ENCODE measurements at places on chromosomes 5 and 9.

- DNase-seq: no peak
Measured at GRCh38 chr9:14342736-14343135, 28.8 kb upstream of the NFIB start.

DNA sequence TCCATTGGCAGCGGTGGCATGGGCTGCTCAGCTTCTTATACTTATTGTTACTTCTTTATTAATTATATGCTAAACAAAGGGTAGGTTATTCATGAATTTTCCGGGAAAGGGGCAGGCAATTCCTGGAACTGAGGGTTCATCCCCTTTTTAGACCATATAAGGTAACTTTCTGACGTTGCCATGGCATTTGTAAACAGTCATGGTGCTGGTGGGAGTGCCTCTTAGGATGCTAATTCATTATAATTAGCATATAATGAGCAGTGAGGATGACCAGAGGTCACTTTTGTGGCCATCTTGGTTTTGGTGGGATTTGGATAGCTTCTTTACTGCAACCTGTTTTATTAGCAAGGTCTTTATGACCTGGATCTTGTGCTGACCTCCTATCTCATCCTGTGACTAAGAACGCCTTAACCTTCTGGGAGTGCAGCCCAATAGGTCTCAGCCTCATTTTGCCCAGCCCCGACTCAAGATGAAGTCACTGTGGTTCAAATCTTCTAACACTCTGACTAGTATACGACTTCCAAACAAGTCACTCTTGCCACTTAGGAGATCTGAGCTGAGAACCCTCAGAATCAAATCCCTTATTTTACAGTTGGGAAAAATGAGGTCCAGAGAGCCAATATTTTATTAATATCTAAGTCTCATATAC, 237.5 kb downstream of the TRIM32 start:
- DNase-seq: no peak

DNA sequence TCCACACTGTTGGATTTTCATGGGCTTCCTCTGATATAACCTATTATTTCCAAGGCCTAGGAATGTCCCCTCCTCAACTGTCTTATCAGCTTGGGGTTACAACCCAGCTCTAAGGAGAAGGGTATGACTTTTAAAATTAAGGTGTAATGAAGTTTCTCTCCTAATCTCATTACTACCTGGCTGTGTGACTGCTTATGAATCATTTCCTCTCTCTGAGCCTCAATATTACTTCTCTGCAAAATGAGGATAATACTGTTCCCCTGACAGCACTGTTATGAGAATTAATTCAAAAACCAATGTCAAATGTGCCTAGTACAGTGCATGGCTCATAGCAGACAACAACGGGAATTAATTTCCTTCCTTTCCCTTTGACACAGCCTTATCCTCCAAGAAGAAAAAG, 118.9 kb downstream of the NR6A1 start:
- no peak for DNase-seq

GRCh38 chr5:96048763-96049162, 87.1 kb upstream of the ELL2 start:
- DNase-seq: no peak

DNA sequence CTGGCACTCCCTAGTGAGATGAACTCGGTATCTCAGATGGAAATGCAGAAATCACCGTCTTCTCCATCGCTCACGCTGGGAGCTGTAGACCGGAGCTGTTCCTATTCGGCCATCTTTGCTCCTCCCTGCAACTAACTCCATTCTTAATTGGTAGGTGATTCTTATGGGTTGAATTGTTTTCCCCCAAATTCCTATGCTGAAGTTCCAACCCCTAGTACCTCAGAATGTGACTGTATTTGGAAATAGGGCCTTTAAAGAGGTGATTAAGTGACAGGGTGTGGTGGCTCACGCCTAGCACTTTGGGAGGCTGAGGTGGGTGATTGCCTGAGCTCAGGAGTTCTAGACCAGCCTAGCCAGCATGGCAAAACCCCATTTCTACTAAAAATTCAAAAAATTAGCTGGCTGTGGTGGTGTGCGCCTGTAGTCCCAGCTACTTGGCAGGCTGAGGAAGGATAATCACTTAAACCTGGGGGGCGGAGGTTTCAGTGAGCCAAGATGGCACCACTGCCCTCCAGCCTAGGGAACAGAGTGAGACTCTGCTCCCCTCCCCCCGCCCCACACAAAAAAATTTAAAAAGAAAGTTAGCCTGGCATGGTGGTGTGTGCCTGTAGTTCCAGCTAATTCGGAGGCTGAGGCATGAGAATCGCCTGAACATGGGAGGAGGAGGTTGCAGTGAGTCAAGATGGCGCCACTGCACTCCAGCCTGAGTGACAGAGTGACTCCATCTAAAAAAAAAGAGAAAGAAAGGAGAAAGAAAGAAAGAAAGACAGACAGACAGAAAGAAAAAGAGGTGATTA, 25.2 kb upstream of the FOCAD start:
- DNase-seq: no peak

DNA sequence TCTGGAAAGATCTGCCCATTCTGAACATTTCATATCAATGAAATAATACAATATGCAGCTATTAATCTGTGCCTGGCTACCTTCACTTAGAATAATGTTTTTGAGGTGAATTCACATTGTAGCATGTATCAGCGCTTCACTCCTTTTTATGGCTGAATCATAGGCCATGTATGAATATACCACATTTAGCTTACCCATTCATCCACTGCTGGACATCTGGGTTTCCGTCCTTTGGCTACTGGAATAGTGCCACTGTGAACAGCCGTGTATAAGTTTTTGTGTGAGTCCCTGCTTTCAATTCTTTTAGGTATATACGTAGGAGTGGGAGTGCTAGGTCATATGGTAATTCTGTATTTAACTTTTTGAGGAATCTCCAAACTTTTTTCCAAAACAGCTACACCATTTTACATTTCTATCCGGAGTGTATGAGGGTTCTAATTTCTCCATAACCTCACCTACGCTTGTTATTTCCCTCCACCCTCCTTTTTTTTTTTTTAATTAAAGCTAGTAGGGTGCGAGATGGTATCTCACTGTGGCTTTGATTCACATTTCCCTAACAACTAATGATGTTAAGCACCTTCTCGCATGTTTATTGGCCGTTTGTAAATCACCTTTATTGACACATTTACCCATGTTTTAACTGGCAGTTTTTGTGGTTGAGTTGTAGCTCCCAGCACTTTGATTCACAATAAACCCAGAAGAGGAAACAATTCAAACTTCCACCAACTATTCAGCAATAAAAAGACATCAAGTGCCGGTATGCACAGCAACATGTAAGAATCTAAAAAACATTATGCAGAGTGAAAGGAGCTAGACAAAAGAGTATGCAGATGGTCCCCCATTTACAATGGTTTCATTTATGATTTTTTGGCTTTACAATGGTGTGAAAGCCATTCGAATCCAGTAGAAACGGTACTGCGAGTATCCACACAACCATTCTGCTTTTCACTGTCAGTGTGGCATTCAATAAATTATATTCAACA, 8.1 kb downstream of the SEMA4D start:
- no peak for DNase-seq

DNA sequence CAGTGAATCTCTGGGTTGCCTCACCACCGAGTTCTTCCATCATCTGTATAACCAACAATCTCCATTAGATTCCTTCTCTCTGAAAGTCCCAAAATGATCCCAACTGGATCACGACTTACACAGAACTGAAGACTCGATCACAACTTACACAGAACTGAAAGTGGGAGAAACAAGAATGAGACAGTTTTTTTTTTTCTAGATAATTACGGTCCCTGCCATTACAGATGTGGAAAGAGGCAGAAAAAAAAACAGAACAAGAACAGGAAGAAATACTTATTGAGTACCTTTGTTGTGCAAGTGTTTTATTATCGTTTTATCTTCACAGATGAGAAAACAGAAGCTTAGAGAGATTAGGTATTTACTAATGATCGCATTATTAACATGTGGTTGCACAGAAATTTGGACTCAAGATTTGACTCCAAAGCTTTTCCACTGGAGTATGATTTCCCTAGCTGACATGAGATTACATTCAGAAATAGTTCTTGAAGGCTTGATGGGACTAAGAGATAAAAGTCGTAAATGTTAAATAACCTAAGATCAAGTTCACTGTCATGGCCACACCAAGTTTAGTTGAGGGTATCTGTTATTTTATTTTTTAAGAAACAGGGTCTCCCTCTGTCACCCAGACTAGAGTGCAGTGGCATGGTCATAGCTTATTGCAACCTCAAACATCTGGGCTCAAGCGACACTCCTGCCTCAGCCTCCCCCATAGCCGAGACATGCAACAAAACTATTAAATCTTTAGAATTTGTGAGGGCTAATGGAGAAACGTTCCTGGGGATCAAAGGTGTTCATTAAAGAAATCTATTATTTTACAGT, 8.9 kb downstream of the PLK2 start:
- DNase-seq: no peak

DNA sequence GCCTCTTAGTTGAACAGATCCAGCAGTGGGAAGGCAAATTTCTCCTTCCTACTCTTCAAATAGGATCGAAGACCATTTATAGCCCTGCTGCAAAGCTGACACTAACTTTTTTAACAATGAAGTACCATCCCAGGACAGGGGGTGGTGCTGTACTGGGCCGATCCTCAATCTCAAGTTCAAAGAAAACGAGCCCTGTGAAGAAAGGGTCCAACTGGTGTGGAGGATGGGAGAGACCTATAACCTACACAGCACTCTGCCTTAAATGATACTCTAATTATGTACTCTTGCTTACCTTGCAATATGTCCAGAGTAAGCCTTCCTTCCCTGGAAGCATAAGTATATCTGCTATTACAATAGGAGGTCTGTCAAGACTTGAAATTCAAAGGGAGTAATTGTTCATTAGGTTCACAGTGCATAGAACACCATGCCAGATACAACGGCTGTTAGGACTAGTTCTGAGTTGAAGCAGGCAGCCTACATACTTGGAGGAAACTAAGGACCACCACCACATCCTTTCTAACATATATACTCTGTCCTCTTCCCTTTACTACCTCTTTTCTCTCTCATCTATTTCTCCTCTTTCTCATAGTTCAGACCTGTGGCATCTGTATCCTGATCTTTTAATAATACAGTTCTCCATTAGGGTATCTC, 6.2 kb downstream of the ETF1 start:
- DNase-seq: no peak

DNA sequence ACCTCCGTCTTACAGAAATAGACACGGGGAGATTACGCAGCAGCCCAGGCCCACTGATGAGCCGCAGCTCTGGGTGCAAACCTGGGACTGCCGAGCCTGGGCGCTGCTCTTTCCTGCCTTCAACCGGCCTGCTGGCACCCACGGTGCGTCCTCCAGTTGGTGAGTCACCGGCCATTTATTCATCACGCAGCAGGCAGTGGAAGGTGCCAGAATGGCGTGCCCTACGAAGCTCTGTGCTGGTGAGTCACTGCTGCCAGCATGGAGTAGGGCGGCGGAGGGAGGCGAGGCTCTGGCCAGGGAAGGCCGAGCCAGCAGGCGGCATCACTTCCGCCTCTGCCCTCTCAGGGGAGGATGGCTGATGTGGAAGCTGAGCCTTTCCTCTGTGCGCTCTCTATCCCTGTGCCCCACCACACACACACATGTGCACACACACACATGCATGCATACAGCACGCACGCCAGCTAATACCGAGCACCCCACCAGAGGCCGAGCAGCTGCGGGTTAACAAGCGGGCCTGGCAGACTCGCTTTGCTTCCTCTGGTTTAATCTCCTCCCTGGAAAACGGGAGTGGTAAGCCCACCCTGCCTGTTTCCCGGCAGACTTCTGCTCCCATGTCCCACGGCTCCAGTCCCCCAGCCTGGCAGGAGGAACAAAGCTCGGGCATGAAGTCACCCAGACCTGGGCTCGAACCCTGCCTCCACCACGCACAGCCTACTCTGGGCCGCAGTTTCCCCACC, 39.2 kb downstream of the OLFM1 start:
- DNase-seq: no peak

DNA sequence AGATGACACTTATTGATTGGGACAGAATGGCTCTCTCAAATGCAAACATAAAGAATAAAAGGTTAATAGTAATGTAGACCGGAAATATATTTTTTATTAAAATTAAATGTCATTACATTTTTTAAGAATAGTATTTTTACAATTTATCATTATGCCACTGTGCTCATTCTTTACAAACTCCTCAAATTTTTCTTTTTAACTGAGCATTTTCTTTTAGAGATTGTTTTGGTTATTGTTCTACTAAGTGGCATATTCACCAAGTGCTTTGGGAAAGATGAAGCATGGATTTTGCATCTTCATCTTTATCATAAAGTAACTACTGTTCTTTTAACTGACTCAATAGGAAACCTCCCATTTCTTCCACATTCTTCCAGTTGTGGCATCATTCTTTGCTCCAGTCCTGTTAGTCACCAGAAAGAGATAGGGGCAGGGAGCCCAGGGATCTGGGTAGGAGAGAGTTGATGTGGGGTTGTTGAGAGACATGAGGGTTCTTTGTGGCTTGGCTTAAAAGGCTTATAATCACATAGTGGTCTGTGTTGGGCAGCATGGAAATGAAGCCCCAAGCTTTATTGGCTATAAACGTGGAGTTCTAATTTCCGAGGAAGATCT, 69.8 kb downstream of the SYK start:
- no peak for DNase-seq

DNA sequence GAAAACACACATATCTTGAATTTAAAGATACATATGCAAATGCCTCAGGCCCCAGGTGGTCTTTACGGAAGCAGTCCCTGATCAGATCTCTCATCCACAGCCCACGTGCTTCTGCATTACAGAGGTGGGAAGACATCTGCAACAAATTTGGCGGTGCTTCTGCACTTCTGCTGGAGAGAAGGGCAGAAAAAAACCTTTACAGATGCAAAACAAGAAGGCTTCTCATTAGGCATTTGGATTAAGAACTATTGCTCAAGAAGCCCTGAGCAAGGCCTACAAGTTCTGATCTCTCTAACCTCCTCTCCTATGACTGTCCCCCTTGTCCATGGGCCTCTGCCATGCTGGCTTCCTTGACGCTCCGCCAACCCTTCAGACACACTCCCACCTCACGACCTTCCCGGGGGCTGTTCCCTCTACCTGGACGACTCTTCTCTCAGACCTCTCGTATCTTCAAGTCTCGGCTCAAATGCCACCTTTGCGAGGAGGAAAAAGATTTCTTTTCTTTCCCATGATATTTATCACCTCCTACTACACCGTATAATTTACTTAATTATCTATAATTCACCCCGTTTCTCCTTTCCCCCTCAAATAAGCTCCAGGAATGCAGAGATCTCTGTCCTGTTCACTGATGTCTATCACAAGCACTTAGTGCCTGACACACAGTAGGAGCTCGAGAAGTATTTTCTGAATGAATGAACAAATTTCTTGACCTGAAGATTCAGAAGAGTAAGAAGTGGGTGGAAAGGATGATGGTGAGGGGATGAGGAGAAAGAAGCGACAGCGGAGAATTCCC, 1.1 kb downstream of the MTMR12 start:
- no peak for DNase-seq

DNA sequence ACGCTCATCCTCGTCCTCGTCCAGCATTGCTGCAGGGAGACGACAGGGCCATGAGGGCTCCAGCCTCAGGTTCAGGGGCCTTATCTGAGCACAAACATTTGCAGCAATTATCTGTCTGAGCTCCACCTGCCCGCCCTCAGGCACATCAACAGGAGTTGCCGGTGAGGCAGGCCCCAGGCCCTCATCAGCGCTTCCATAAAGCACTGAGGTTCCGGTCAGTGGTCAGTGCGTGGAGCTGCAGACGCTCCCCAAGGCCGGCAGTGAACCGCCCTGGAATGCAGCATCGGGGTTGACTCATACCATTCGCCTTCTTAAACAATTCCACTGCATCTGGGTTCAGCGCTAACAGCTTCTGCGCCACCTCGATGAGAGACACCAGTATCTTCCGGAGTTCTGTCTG, 15.2 kb downstream of the UBAC1 start:
- no peak for DNase-seq

GRCh38 chr5:156835905-156836304, 14.2 kb upstream of the PPP1R2B start:
- no peak for DNase-seq

GRCh38 chr5:6362846-6363245, 15.5 kb downstream of the MED10 start:
- DNase-seq: no peak
